ENCODE measurements at places on chromosomes 1 and 21.
A peak's percentile ranks its signal among the peaks of the same experiment; 100 is the strongest.

DNA sequence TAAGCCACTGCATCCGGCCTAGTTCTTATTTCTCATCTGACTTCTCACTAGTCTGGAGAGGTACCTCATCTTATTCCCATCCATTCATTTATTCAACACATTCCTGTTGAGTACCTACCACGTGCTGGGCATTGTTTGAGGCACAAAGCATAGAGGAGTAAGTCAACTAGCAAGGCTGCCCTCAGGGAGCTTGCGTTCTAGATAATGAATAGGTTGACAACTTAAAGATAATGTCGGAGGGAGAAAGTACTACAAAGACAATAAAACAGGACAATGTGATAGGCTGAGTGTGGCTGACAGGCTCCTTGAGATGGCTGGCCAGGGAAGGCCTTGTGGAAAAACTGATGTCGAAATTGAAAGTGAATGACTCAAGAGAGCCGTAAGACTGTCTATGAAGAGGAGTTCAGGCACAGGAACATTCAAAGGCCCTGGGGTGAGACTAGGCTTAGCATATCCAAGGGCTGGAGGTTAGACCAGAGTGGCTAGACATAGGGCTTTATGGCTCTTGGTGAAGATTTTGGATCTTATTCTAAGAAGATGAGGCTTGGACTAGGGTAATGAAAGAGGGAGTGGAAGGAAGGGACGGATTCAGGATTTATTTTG, 18.3 kb downstream of the SPATA21 start:
- no peak for DNase-seq

DNA sequence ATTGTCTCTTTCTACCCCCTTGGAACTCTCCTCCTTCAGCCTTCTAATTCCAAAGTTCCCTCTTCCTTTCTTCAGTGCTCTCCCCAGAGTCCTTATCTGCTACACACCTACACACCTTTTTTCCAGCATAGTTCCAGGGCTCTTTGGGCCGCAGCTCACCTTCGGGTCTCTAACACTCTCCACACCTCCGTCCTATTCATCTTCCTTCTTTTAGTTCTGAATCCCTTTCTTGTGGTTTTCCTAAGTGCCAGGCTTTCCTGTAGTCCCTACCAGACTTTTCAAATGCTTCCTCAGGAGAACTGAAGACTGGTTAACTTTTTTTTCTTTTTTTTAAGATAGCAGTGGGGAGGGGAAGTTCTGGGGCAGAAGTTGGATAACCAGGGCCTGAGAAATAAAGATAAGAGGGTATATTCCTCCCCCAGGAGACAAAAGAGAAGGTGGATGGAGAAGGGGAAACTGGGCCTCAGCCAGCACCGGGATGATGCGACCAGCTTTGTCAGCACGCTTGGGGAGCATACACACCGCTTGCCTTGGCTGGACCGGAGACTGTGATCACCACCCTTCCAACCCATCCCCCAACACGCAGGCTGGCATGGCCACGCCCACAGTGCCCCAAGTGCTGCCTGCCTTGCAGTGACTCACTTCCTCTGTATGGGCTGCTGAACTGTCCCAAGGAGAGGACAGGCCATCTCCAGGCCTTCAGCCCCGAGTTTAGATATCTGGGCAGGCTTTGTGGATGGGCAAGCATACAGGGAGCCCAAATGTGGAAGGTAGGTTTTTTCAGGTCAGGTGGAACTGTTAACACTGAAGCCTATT, 2.5 kb upstream of the CERS2 start:
- no peak for DNase-seq

DNA sequence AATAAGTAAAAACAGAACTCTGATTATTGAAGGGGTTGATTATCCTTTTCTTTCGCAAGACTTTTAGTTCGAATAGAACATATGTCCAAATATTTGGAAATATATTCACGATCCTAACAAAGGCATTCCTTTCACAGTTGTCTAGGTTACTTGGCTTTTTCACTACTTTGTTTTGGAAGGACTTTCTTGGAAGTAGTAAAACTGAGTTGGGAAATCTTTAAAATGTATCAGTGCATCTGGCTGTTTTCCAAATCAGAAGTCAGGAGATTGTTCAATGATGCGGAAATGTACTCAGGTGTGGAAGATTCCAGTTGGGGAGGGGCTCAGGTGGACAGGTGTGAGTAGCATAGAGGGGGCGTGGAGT, 67.1 kb downstream of the SH3BGR start:
- DNase-seq: no peak

DNA sequence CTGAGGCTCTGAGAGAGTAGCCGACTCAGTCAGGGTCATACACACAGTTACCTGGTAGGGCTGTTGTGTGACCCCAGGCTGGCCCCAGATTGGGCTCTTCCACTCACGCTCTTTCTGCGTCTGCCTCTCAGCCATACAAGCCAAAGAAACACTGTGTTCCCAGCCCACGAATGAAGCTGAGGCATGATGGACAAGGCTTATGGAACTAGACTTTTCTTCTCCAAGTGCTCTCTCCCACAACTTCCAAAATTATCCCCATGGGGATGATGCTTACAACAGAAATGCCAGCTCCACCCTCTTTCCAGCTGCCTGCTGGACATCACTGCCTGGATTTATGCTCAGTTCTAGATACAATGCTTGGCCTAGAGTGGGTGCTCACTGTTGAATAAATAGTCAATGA, 102.8 kb upstream of the JUN start:
- no peak for DNase-seq

GRCh38 chr1:64246294-64246917, 43.0 kb downstream of the UBE2U start:
- DNase-seq: peak; percentile 52

DNA sequence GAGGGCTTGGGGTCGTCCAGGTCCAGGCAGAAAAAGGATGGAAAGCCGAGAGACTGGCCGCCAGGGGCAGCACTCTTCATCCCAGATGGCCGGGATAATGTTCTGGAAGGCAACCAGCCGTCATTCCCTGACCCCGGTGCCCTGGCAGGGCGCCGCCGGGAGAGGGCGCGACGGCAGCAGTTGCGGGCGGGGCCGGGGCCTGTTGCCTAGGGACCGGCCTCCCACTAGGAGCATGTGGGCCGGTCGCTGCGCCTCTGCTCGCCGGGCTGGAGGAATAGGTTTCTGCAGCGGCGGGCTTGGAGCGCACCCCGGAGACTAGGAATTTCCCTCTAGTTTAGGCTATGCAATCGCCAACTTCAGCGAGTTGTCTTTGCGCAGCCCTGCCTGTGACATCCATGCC, 11.0 kb downstream of the DMRTB1 start:
- DNase-seq: no peak

GRCh38 chr1:226403201-226404034, 4.5 kb downstream of the PARP1 start:
- no peak for DNase-seq
